NCI-H460 (cell line): ENCODE measurements at places on chromosomes 3 and 15.

GRCh38 chr15:93854088-93854487 lies 377.3 kb upstream of the MCTP2 start:
- DNase-seq, result no peak

DNA sequence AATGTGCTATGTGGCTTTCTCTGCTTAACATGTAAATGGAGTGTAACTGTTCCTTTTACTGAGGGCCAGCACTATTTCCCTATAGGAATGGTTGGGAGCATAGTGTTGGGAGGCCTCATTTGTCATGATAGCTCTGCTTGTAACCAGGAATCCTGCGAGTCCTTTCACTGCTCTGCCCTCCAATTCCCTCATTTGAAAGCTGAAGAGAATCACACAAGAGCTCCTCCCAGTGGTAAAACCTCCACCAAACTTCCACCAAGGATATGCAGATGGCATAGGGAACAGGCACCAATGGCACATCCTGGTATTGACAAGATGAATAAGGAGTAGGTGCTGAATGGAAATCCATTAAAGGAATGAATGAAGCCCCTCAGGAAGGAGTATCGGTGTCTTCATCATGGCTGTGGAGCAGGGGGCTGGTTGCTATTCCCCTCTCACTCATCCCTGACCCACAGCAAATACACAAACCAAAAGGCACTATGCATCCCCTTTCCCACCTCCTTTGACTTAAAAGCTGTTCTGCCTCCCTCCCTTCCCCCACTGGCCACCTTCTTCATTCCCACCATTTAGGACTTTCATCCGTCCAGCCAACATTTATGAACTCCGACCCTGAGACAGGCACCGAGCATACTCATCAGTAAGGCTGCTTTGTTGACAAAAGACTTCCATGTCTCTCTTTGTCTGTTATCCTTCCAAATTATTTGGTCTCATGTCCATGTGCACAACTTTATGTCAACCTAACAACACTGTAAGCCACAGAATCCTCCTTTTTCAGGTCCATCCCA lies 560.8 kb downstream of the FOXP1 start:
- DNase-seq, result no peak

GRCh38 chr3:44066806-44067205 lies 174.9 kb upstream of the TOPAZ1 start:
- no peak for DNase-seq

DNA sequence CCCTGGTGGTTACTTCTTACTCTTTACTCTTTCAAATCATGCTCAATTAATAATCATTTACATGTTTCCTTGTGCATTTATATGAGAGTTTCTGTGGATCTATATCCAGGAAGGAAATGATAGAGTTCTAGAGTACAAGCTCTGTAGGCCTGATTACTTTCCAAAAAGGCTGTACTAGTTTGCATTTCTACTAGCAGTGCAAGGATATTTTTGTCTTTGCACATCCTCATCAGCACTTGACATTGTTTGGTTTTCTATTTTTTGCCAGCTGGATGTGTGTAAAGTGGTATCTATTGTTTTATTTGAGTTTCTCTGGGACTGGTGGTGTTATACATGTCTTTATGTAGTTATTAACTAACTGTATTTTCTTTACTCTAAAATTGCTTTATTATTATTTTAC lies 19.6 kb upstream of the SLC7A14 start:
- no peak for DNase-seq

DNA sequence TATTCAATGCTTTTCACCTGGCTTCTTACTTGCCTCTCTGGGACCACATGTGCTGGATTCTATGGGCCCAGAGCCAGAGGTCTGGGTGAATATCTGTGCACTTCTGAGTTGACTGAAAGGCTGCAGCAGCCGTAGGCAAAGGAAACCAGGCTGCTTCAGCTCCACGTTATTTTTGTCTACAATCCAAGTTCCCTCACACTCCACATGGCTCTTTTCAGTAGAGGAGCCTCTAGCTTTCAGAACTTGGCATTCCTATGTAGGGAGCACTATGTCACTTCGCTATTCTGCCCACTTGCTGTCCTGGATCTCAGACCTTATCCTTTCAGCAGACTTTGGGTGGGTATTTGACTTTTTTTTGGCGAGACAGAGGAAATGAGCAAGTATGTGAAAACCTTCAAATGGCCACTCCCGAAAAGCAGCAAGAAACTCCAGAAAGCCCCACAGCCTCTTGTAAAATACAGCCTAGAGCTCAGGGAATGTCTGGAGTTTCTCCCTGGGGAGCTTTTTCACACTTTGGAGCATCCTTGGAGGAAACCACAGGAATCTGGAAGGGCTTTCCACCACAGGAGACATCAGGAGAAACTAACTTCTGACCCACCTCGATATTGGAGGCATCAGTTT lies 80.9 kb downstream of the DUT start:
- no peak for DNase-seq

DNA sequence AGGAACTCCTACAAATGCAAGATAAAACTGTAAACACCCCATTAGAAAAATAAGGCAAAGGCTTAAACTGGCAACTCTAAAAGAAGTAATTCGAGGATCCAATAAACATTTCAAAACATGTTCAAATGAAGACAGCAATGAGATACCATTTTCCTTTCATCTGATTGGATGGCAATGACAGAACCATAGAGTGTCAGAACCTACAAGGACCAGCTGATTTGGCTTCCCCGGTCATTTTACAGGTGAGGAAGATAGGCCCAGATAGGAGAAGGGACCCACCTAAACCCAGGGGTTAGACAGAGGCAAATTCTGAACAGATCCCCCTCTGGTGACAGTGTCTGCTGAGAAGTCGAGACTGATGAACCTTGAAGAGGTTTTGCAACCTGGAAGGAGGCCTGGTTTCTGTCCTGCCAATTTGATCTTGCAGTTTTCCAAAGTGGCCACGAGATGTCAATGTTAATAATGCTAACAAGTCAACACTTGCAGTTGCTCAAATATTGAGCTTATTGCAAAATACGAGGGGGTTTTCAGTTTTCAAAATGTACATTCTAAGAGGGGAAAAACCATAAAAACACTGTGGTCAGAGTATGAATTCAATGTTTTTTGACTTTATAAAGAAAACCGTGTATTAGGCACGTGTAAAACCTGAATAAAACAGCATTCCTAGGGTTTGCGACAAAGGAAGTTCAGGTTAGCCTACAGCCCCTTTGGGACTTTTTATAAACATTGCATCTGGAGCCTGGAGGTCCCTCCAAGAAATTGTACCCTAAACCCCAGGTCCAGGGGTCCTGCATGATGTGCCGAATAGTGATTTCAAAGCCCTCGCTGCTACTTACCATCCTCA lies 21.5 kb downstream of the CFAP161 start:
- peak; percentile 27 for DNase-seq

DNA sequence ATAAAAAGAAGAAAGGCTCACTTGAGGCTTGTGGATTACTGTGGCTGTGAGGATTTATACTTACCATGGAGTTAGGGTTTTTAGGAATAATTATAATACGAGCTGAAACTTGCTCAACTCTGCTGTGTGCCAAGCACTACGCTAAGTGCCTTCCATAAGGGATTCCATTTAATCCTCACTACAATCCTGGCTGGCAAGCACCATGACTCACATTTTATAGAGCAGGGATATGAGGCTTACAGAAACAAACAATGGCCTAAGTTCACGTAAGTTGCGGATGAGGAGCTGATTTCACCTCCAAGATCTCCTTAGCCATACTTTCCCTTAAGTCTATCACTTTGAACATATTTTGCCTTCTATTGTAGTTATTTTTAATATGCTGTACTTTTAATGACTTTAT lies 43.9 kb upstream of the ARL8B start:
- DNase-seq, result no peak

DNA sequence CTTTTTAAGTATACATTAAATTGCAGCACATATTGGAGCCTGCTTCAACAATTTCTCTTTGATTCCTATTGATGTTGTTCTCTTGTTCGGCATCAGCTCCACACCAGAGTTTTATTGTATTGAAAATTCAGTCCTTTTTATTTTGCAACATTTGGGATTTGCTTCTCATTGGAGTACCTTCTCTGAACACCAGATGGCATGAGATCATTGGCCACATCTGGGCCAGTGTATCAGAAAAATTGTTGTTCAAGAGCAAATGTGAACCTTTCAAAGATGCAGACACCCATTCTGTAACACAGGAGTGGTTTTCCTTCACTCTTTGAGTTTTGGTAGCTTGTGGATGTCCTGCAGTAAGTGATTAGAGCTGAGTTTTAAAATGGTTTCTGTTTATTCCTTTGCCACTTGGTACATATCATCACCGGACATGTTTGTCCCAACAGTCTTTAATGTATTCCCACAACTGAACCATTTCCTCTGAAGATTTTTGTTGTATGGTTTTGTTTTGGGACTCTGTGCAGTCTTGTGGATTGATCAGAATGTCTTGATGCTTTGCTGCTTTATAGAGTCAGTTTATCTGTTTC lies 96.1 kb downstream of the MCTP2 start:
- no peak for DNase-seq

GRCh38 chr15:69412701-69413100 lies 1.4 kb upstream of the KIF23 start:
- DNase-seq, result no peak

DNA sequence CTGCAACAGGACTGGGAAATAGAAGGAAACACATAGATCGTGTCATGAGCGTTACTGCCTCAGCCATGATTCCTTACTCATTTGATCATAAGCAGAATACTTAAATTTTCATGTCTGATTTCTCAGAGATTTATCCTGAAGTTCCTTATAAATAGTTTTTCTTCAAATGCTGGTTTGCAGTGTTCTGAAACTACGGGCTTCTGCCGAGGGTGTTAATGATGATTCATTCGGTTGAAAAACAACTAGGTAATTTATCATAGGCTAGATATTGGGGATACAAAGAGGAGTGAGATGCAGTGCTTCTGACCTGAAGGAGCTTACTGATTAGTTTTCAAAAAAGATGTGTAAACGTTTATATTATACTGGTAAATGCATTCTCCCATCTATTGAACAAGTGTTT lies 428.9 kb downstream of the NLGN1 start:
- DNase-seq, result no peak

GRCh38 chr3:11543141-11543947 lies 100.4 kb downstream of the VGLL4 start:
- DNase-seq, result no peak

DNA sequence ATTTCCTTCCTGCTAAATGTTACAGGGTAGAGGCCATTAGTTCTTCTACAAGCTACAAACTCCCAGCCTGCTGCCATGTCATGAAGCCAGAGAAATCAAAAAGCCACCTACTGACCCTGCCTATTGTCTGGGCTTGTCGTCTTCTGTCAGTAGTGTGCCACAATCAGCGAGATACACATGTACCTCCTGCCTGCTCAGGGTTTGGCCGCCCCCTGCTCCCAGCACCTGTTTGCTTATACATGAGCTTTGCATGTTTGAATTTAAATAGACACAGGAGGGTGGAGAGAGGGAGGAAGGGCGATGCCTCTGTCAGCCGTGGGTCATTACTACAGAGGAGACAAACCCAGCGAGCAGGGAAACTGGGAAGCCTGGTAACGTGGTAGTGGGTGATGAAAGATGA lies 106.1 kb downstream of the ROBO2 start:
- no peak for DNase-seq

DNA sequence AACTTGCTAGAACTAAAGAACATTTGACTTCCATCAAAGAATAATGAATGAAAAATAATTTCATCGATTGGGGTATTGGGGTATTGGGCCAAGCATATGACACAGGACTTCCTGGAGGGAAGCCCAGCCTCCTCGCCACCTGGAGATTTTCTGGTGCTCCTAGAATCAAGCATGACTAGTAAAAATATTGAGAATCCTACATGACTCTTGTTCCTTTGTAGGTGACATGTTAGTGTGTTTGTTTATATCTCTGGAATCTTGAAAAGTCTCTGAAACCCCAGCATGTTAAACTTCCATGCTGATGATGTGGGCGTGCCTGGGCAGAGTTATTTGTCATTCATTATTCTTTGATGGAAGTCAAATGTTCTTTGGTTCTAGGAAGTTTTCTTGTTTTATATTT lies 90.1 kb upstream of the EPHB3 start:
- DNase-seq, result no peak

DNA sequence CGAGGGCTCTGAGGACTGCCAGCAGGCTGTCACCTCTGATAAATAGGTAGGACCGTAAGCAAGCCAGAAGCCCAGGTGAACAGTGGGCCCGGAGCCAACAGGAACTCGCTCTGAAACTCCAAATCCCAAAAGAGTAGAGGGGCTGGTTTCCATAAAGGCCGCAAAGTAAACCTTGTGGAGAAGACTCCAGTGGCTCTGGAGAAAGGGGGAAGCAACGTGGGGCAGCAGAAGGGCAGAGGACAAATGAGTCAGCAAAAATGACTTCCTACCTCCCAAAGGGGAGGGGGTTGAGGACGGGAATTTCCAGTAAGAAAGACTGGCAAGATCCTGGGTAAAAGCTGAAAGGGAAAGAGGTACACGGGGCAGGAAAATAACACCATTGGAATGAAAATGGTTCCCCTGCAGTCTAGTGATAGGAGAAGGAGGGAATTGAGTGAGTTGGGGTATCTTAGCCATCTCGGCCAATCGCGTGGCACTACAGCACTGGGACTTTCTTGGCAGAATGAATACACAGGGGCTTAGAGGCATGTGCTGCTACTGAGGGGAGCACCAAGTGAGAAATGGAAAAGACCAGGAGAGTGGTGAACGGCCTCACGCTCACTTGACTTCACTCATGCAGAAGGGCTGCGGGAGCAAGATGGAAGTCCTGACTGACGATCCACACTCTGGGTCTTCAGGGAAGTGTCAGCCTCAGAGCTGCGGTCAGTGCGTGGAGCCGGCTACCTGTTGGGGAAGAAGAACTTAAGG lies 33.2 kb downstream of the BMF start:
- no peak for DNase-seq

GRCh38 chr3:108145578-108145977 lies 54.7 kb upstream of the CD47 start:
- DNase-seq, result no peak

DNA sequence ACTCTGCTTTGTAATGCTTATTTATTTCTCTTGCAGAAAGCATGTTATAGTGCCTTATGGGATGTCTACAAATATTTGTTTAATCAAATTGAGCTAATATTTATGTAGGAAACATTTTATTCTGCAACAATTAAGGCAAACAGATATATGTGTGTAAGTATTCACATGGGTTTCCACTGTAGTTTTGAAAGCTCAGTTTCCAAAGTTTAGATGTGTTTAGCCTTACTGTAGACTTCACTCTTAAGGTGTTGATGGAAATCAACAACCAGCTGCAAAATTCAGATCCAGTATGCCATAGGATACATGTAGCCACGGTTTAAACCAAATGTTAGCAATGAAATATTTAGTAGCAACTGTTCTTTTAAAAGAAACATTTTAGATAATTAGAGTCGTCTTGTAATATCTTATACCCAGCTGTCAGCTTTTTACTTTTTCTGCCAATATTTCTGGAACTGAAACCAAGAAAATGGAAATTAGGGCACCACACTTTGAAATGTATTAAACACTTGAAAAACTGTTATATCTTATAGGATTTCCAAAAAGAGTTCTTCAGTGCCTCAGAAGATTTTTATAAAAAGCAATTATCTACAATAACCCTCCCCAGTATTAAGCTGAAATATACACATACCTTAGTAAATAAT lies 18.5 kb downstream of the PIK3CA start:
- no peak for DNase-seq

GRCh38 chr15:39078026-39078425 lies 502.9 kb upstream of the THBS1 start:
- no peak for DNase-seq

GRCh38 chr3:126517986-126518778 lies 609 bp upstream of the UROC1 start:
- no peak for DNase-seq

GRCh38 chr3:177050501-177051237 lies 146.6 kb downstream of the TBL1XR1 start:
- DNase-seq, result peak; percentile 52
